ENCODE measurements at places on chromosomes 6 and 20.

DNA sequence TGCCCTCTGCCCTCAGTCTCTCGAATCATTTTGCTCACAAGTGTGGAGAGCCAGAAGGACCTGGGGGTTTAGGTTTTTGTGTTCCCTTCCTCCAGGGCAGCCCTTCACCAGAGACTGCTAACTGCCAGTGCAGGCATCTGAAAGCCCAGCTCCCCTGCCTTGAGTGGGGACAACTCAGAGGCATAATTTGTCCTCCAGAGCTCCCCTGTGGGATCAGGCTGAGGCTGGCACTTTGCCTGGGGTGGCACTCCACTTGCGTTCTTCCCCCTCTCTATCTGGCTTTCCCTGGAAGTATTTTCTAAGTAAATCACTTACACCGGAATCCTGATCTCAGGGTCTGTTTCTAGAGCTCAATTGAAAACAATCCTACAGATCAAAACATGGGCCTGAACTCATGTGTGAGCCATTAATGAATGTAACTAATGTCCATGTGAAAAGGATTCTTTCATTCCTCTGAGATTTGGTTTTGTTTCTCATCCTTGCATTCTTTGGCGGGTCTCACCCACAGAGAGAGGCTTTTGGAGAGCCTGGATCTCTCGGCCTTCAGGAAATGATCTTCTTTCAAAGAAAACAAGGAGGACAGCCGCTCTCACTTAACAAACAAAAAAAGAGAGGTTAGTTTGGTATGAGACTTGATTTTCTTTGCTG is 125.7 kb upstream of the RIPOR2 start:
- no peak for DNase-seq
- H3K27ac ChIP-seq = no peak overlapping the region
- no peaks in the 10 kb centered on the region for H3K27me3 ChIP-seq
- H3K4me3 ChIP-seq = no peak overlapping the region

GRCh38 chr20:62269378-62269777 is 31.1 kb downstream of the OSBPL2 start:
- DNase-seq = no peak
- H3K27ac ChIP-seq = no peak overlapping the region
- no peaks in the 10 kb centered on the region for H3K27me3 ChIP-seq
- H3K4me3 ChIP-seq = no peak overlapping the region
- H3K36me3 ChIP-seq = peaks cover 45% of the 10 kb centered on the region
- no peaks in the 10 kb centered on the region for H3K4me1 ChIP-seq

DNA sequence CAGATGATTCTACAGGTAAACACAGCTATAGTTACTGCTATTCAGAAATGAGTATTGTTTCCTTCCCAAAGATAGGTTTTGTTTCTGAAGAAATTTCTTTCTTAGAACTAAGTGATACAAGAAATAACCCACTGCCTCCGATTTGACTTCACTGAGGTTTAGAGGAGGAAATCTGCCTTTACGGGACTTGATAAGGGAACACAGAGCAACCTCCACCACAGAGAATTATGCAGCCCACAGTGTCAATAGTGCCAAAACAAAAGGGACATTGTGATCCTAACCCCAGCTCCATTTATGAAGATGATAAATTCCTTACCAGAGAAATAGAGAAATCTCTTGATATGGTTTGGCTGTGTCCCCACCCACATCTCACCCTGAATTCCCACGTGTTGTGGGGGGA is 164.6 kb downstream of the ZNF217 start:
- H3K27me3 ChIP-seq = no peaks in the 10 kb centered on the region
- no peaks in the 10 kb centered on the region for H3K36me3 ChIP-seq
- DNase-seq = no peak
- H3K4me3 ChIP-seq = no peak overlapping the region

GRCh38 chr6:143333749-143334520 is 116.6 kb downstream of the ADAT2 start:
- H3K4me3 ChIP-seq = no peak overlapping the region
- H3K27ac ChIP-seq = no peak overlapping the region
- DNase-seq = no peak
- no peaks in the 10 kb centered on the region for H3K36me3 ChIP-seq

- H3K4me3 ChIP-seq = no peak overlapping the region
- H3K36me3 ChIP-seq = no peaks in the 10 kb centered on the region
- DNase-seq = no peak
- no peak overlapping the region for H3K27ac ChIP-seq
- no peaks in the 10 kb centered on the region for H3K4me1 ChIP-seq
- no peaks in the 10 kb centered on the region for H3K27me3 ChIP-seq
These were observed 38.5 kb upstream of the DEK start for GRCh38 chr6:18302561-18303439.

GRCh38 chr6:39194466-39194865 is 34.8 kb downstream of the KCNK5 start:
- H3K4me3 ChIP-seq = no peak overlapping the region
- peaks cover 17% of the 10 kb centered on the region for H3K36me3 ChIP-seq
- H3K4me1 ChIP-seq = no peaks in the 10 kb centered on the region
- H3K27ac ChIP-seq = no peak overlapping the region
- H3K27me3 ChIP-seq = no peaks in the 10 kb centered on the region

GRCh38 chr20:20368418-20369249 is 730 bp downstream of the INSM1 start:
- H3K27me3 ChIP-seq = peaks cover 67% of the 10 kb centered on the region
- peaks cover 17% of the 10 kb centered on the region for H3K4me1 ChIP-seq

DNA sequence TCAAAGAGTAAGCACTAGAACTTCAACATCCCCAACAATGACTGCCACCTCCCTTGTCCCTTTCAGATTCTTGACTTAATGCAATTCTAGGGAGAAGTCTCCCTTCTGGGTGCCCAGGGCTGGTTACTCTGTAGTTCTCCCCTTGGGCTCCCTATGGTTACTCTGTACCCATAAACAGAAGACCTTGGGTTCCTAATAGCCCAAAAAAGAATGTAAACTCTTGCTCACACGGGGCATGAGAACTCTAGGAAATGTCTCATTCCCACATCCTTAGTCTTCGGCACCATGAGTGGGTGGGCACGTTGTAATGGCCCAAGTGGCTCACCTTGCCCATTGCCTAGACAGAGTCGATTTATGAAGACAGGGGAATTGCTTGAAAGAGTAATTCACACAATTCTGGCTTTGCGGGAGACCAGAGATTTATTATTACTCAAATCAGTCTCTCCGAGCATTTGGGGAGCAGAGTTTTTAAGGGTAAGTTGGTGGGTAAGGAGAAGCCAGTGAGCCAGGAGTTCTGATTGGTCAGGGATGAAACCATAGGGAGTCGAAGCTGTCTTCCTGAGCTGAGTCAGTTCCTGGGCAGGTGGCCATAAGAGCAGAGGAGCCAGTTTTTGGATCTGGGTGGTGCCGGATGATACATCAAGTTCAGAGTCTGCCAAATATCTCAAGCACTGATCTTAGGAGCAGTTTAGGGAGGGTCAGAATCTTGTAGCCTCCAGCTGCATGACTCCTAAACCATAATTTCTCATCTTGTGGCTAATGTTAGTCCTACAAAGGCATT is 61.2 kb upstream of the SIRPG start:
- peaks cover 3% of the 10 kb centered on the region for H3K27me3 ChIP-seq
- H3K4me3 ChIP-seq = no peak overlapping the region
- no peaks in the 10 kb centered on the region for H3K36me3 ChIP-seq
- H3K27ac ChIP-seq = no peak overlapping the region
- no peaks in the 10 kb centered on the region for H3K4me1 ChIP-seq
- no peak for DNase-seq

DNA sequence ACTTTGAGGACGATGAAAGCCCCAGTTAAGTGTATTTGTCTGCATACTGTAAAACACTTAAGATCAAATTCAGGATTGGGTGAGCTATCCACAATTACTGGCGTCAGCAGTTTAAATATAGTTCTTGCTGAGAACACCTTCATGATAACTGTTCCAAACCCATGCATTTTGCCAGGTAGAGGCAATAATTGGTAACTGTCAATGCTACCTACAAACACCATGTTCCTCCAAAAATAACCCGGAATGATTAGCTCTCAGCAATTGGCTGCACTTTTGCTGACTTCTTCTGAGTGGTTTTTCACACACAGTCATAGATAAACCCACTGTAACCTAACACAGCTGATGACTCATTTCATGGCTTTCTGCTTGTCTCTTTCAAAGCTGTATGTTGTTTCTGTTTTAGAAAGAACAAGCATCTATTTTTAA is 1358.6 kb upstream of the GJE1 start:
- H3K27ac ChIP-seq = peak overlapping the region; percentile 83
- no peak overlapping the region for H3K4me3 ChIP-seq
- no peaks in the 10 kb centered on the region for H3K36me3 ChIP-seq
- no peaks in the 10 kb centered on the region for H3K27me3 ChIP-seq
- DNase-seq = peak; percentile 51

DNA sequence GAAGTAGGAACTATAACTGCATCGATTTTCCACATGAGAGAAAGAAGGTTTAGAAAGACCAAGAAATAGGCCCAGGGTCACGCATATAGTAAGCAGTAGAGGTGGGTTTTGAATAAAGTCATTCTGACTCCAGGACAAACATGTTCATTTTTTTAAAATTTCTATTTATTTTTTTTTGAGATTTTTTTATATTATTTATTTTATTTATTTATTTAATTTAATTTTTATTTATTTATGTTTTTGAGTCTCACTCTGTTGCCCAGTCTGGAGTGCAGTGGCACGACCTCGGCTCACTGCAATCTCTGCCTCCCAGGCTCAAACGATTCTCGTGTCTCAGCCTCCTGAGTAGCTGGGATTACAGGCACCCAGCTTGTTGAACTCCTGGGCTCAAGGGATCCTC is 13.2 kb upstream of the SEC63 start:
- no peaks in the 10 kb centered on the region for H3K27me3 ChIP-seq
- H3K4me3 ChIP-seq = no peak overlapping the region
- H3K27ac ChIP-seq = no peak overlapping the region
- H3K4me1 ChIP-seq = no peaks in the 10 kb centered on the region

DNA sequence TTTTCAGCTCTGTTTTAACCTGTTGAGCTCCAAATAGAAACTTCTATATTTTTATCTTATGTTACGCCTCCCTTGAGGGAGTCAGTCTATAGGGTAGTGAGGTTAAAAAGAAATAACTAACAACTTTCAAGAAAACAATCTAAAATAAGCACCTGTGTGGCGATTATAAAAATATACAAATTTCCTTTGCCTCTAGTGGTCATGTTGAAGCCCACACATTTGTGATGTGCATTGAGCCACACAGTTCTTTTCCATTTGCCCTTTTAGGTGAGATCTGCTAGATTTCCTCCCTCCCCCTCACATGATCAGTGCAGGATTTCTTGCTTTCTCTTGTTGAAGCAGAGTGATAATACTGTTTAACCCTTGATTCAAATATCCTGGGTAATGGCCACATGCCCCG is 84.2 kb downstream of the MYB start:
- no peak for DNase-seq
- no peak overlapping the region for H3K4me3 ChIP-seq
- H3K27me3 ChIP-seq = no peaks in the 10 kb centered on the region

Measured in lung (tissue), 17 donors.